ENCODE measurements at places on chromosomes 3 and 15.

DNA sequence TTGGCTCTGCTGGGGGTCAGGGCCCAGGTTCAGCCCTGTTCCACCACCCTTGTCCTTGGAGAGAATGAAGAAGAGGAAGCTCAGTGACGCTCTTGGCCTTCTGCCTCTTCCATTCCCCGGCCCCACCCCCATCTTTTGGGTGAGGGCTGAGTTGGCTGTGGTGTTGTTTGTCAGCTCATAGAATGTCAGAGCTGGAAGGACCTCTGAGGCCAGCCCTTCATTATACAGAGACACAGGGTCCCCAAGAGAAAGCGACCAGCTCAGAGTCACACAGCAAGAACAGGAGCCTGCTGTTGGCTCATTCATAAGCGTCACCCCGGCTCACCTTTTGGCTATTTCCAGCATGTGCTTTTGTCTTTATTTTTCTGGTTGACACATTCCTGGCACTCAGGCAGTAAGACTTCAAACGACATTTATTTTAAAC is 68.2 kb downstream of the AAGAB start:
- DNase-seq: no peak

- no peak for DNase-seq
Measured at GRCh38 chr3:111548756-111549155, 6.8 kb downstream of the CD96 start.

GRCh38 chr15:62208884-62209283 is 43.8 kb upstream of the C2CD4B start:
- no peak for DNase-seq

GRCh38 chr15:101479851-101480612 is 9.5 kb downstream of the PCSK6 start:
- DNase-seq: no peak

DNA sequence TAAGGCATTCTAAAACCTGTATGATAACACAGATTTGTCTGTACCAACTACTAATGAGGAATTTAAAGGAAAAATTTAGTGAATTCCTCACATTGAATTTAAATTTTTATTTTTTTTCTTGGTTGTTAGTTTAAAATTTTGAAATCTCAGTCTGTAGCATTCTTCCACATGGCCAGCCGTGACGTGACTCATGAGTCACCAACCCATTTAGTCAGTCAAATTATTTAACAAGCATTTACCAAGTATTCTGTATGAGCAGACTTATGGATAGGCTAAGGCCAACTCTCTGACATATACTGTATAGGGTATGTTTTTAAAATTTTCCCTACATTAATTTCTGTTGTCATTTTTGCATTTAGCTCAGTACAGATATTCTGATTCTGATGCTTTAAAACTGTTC is 112.9 kb downstream of the CNTN4 start:
- no peak for DNase-seq

GRCh38 chr3:182937293-182938051 is 42.9 kb downstream of the DCUN1D1 start:
- no peak for DNase-seq

- DNase-seq: no peak
Measured at GRCh38 chr3:120062474-120062873, 31.8 kb downstream of the GSK3B start.

DNA sequence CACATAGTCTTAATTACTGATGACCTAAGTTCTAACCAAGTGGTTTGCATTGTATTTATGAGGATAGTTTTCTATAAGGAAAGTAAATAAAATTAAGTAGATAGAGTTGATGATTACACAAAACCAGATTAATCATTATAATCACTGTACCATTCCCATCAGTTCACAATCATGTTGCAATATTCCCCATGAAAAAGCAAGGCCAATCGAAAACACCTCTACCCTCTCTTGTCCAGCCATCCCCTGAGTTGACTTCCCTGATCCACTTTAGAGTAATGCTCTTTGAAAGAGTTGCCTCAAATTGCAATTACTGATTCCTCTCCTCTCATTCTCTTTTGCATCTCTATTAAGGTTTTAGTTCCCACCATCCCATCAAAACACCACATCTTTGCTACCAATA is 21.0 kb downstream of the BCHE start:
- no peak for DNase-seq

Measured in stimulated activated CD4-positive, alpha-beta T cell treated with anti-CD3 and anti-CD28 coated beads, TNF-alpha, amount 100 ng/mL, for 1 hour (primary cell).